Stimulated activated CD8-positive, alpha-beta memory T cell treated with anti-CD3 and anti-CD28 coated beads, Interleukin-4, amount 100 ng/mL, for 4 hours (primary cell): ENCODE measurements at places on chromosomes 3 and 15.

DNA sequence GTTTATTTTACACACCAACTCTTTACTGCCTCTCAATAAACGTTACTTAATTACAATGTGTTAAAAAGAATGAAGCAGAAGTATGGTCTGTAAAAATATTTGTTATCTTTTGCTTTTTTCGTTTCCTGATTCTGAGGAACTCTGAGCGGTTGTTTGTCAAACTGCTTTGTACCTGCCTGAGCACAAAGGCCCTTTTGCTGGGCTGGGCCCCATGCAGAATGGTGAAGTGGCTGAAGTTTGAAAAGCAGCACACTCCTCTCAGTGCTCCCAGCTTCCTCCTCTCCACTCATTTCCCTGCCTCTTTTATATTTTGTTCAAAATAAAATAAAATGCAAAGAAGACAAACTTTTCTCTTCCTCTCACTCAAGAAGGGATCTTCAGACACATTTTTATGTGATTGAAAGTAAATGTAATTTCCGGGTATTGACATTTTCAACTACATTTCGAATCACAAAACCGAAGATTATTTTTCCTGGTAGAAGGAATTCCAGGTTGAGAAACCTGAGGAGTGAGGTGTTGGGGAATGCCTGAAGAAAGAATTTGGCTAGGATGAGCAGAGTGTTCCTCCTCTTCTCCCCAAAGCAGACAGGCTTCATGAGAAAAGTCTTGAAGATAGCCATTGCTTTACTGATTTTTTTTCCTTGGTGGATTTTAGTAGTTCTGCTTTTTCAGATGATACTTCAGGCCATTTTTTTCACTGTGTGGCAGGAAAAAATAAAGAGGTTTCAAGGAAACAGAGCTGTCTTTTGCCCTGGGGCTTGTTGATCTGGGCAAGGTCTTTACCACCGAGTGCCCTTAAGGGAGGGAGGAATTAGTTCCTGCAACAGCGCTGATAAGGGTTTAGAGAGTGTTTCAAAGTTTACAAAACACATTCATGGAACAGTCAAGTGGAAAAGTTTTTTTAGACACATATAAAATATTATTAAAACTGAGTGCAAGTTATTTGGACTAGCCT, 229.8 kb downstream of the NFKBIZ start:
- no peak for DNase-seq

- DNase-seq: no peak
Observed at GRCh38 chr15:73319460-73320245, 49.1 kb downstream of the HCN4 start.

DNA sequence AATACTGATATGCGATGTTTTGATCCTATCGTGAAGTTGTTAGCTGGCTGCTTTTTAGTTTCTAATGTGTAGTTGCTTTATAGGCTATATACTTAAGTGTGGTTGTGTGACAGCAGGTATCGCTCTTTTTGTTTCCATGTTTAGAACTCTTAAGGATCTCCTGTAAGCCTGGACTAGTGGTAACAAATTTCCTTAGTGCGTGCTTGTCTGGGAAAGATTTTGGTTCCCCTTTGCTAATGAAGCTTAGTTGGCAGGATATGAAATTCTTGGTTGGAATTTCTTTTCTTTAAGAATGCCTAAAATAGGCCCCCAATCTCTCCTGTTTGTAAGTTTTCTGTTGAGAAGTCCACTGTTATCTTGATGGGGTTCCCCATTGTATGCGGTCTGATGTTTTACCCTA, 173.6 kb downstream of the DOCK3 start:
- DNase-seq: no peak

DNA sequence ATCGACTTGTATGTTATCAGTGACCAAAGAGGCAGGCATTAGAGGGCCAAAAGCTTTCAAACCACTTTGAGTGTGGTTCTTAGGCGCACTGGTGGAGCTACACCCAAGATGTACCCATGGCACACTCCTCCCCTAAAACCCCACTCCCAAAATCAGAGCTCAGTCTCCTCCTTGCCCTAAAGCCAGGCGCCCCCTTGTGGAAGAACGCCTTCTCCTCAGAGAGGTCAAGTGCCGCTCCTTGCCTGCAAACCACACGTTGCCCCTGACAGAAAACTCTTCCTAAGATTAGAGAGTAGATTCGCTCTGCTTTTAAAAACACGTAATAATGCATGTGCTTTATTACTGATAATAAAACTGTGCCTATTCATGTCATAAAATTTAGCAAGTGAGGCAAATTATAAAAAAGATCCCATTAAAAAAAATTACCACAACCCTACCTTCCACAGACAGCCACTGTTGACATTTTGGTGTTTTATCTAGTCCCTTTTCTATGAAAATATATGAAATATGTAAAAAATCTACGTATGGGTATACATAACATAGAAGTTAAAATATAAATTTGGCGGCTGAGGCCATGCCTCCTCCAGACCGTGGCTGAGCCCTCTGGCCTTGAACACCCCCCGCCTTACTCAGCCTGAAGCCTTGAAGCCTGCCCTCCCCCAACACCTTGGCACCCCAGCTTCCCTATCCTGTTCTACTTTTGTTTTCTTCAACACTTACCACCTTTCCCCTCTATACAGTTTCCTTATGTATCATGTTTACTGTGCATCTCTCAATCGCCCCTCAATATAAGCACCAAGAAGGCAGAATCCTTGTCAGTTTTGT, 33.5 kb downstream of the BCL2L10 start:
- DNase-seq: peak; percentile 85

GRCh38 chr15:36079021-36079420, 500.4 kb upstream of the CDIN1 start:
- no peak for DNase-seq

- no peak for DNase-seq
Observed at GRCh38 chr3:66554178-66554577, 53.4 kb upstream of the LRIG1 start.

GRCh38 chr15:83843471-83843871, 189.5 kb downstream of the ADAMTSL3 start:
- DNase-seq: no peak

- no peak for DNase-seq
Observed at GRCh38 chr3:191350396-191351090, 20.2 kb upstream of the UTS2B start.

GRCh38 chr15:89747708-89748682, 3.1 kb downstream of the MESP1 start:
- DNase-seq: no peak

DNA sequence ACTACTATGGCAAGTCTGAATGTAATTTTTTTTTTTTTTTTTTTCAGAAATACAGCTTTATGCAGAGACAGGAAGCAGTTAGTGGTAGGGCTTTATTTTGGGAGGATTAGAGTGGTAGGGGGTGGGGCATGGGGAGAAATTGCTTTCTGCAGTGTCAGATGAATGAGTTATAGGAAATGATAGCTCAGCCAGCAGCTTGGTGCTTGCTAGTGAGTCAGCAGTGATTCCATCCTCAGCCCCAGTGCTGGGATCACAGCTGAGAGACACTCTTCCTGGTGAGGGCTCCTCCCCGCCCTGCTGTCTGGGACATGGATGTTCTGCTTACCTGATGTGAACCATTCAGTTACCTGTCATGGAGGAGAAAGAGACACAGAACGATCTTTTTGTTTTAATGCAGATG, 39.6 kb downstream of the SEMA6D start:
- DNase-seq: no peak

DNA sequence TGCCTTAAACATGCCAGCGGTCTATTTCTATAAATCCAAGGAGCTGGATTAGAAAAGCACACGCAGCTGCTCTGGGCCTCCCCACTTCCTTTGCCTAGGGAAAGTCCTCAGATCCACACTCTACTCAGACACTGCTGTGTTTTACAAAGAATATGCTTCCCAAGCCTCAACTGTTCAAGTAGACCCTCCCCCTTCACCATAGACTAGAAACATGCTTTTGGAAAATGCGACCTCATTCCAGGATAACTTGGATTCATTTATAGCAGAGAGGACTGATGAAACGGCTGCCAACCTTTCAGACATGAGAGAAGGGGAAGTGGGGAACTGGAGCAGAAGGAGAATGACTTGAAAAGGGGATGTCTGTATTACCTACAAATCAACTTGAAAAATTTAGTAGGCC, 64.0 kb downstream of the P3H2 start:
- no peak for DNase-seq

DNA sequence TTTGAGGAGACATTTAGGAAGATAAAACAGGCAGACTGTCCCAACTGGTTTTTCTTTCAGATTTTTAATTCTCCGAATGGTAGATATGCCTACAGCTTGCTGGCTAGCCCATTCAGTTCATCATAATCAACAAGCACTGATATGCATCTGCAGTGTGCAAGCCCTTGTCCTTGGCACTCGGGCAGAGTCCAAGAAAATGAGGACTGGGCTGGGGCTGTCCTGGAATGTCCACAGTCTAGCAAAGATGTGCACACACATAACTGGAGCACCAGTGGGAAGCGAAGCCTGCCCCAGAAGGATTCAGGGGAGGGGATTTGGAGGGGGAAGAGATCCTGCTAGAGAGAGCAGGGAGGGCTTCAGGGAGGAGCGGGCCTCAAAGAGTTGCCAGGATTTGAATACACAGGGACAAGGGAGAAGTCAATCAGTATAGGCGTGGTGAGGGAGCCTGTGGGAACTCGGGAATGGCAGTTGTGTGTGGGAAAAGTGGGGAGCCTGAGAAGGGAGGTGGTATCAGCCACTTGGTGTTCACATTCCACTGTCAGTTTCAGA, 8.7 kb downstream of the FAH start:
- no peak for DNase-seq

GRCh38 chr3:16289144-16289889, 24.3 kb downstream of the OXNAD1 start:
- DNase-seq: no peak

DNA sequence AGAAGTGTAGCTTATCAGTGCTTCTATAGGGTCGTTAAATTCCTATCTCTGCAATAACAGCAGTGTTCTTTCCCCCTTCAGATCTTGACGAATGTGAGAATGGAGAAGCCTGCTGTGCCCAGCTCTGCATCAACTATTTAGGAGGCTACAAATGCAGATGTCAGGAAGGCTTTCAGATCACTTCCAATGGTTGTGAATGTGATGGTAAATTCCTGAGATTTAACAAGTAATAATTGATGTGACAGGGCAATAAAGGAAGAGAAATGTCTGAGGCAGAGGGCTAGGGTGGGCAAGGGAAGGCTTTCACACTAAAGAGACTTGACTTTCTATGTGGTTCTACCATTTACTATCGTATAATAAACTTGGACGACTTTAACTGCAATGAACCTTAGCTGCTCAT, 711.7 kb upstream of the GOLIM4 start:
- DNase-seq: no peak

GRCh38 chr15:46280762-46281542, 646.1 kb downstream of the SQOR start:
- DNase-seq: no peak

- no peak for DNase-seq
Observed at GRCh38 chr3:79249701-79250100, 518.1 kb downstream of the ROBO1 start.

GRCh38 chr3:43223670-43224364, 62.5 kb upstream of the SNRK start:
- DNase-seq: no peak

DNA sequence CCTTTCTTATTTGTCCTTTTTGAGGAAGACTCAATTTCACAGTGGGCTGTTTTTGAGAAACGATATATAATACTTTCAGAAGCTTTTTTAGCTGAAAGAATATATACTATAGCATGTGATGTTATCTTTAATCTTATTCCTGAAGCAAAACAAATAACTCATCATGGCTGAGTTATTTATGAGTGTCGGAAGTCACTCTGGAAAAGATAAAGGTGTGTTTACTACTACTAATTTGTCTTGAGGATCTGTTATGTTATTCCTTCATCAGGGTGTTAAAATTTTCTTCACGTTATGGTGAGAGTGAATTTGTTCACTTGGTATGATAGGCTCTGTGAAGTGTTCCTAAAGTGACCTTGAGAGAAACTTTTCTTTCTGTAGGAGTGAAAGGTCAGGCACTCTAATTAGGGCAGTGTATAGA, 4.7 kb downstream of the TCF12 start:
- no peak for DNase-seq

DNA sequence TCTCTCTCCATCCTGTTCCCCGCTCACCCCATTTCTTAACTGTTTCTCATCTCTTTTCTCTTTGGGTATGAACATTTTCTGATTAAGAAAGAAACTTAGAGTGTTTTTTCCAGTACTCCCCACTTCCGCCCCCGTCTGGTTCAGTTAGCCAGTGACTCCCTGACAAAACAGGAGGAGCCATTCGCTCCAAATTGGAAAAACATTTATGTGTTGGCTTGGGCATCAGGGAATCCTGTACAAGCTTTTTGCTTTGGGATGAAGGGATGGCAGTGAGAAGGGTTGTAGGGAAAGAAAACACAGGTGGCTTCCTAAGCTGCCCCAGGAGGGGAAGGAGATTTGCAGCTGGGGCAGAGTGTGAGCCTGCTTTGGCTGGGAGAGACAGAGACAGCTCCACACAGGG, 47.0 kb downstream of the BOC start:
- DNase-seq: no peak
